ENCODE measurements at places on chromosomes 16 and 17. TPM values are rescaled to one million over a fixed set of nuclear protein-coding genes. Genes with fewer than 3 reads are reported as not detected.

DNA sequence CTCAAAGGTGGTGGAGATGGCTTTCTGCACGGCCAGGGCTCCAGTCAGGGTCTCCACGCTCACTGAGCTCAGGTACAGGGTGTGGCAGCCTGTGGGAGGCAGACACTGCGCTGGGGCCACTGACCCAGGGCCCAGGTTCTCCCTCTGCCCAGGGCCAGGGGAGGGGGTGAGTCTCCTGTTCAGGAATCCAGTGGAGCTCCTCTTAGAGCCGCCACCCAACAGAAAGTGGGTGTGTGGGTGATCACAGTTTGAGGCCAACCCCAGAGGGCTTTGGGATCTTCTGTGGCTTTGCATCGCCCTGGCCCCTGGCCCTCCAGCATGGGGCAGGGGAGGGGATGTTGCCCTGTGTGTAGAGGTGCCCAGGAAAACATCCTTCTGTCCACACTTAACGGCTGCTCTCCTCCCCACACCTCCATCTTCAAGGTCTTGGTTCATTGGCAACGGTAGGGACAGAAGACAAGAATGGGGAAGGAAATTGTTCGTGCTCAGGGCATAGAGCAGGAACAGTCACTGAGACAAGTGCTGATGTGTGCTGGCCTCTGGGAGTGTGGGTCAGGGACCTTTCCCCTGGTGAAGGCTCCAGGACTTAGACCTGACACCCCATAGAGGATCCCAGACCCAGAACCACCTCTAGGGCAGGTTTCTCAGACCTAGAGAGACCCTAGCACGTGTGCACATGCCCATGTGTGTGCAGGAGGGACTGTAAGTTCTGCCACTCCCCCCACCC, 21.5 kb downstream of the TNS4 start:
- H3K4me1 ChIP-seq = no peaks in the 10 kb centered on the region
- DNase-seq = no peak
- H3K27ac ChIP-seq = no peak overlapping the region
- no peaks in the 10 kb centered on the region for H3K36me3 ChIP-seq
- no peaks in the 10 kb centered on the region for H3K27me3 ChIP-seq
- no peak overlapping the region for H3K4me3 ChIP-seq

DNA sequence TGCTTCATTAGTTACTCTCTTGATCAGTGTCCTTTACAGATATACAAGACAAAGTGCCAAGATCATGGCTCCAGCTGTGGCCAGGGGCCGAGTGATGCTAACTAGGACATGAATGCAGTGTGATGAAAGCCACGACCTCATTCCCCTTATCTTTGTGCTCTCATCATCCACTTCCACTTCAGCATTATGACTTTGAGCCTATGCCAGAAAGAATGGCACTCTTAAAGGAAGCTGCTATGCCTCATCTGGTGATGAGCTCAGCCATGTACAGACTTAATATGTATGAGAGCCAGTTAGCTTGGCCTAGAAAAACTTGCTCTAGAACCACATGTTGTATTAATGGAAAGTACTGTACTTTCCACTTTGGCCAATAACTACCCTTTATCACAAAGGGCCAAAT, 179.1 kb downstream of the TOX3 start:
- H3K4me3 ChIP-seq = no peak overlapping the region
- no peak for DNase-seq
- H3K27ac ChIP-seq = no peak overlapping the region
- H3K4me1 ChIP-seq = no peaks in the 10 kb centered on the region

- H3K36me3 ChIP-seq = no peaks in the 10 kb centered on the region
- no peak for DNase-seq
- no peak overlapping the region for H3K27ac ChIP-seq
- peaks cover 6% of the 10 kb centered on the region for H3K27me3 ChIP-seq
Measured at GRCh38 chr17:2841606-2842005, 45.4 kb downstream of the RAP1GAP2 start.

DNA sequence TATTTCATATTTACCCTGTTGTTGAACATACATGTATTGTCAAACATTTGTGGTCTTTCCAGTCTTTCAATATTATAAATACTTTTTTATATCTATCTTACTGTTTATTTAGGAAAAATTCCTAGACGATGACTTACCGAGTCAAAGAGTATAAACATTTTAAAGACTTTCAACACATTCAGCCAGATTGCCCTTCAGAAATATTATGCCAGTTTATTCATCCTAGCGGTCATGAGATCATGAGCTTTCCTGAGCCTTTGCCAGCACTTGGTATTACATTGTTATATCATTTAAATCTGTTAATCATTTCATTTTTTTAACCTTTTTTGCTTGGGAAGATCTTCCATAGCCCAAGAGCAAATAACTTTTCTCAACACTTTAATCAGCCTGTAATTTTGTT, 197.4 kb downstream of the SPECC1 start:
- no peak overlapping the region for H3K4me3 ChIP-seq
- no peaks in the 10 kb centered on the region for H3K27me3 ChIP-seq
- no peaks in the 10 kb centered on the region for H3K36me3 ChIP-seq
- DNase-seq = no peak

DNA sequence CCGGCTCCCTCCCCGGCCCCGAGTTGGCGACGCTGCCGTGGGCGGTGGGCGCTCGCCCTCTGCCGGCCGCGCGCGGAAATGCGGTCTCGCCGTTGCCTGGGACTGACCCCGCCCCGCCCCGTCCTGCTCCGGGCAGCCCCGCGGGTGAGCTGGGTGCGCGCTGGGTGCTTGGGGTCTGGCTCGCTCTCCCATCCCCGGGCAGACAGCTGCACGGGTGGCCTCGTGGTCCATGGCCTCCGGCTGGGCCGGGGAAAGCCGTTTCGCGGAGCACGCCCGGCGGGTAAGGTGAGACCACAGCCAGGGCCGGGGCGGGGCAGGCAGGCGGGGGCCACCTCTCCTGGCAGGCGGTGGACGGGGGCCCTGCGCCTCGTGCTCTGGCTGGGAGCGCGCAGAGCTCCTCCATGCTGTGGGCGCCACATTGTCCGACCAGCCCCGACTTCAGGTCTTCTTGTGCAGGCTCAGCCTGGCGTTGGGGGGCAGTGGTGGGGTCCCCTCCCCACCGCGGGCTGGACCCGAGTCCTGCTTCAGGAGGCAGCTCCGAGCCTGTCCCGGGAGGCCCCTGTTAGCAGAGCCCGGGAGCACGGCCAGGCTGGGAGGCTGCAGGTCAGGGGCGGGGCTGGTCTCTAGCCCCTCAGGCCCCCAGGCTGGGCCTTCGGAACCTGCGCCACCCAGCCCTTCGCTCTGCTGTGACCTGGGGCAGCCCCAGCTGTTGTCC, 7.0 kb upstream of the C1QTNF8 start:
- no peak overlapping the region for H3K4me3 ChIP-seq
- H3K27me3 ChIP-seq = peaks cover 12% of the 10 kb centered on the region
- DNase-seq = peak; percentile 68
- peaks cover 9% of the 10 kb centered on the region for H3K4me1 ChIP-seq
- no peaks in the 10 kb centered on the region for H3K36me3 ChIP-seq
- no peak overlapping the region for H3K27ac ChIP-seq

- no peak overlapping the region for H3K4me3 ChIP-seq
- DNase-seq = no peak
- no peaks in the 10 kb centered on the region for H3K36me3 ChIP-seq
- no peak overlapping the region for H3K27ac ChIP-seq
- H3K4me1 ChIP-seq = no peaks in the 10 kb centered on the region
Measured at GRCh38 chr17:10251212-10251948, 53.0 kb upstream of the GAS7 start.

- H3K27me3 ChIP-seq = no peaks in the 10 kb centered on the region
- no peaks in the 10 kb centered on the region for H3K4me1 ChIP-seq
- H3K36me3 ChIP-seq = no peaks in the 10 kb centered on the region
- H3K27ac ChIP-seq = no peak overlapping the region
- no peak for DNase-seq
- H3K4me3 ChIP-seq = no peak overlapping the region
Measured at GRCh38 chr16:47499080-47499699, 38.1 kb downstream of the PHKB start.

GRCh38 chr16:58699151-58699550, 14.6 kb upstream of the SLC38A7 start:
- no peaks in the 10 kb centered on the region for H3K27me3 ChIP-seq
- H3K4me1 ChIP-seq = no peaks in the 10 kb centered on the region
- no peak overlapping the region for H3K27ac ChIP-seq
- no peak for DNase-seq
- no peak overlapping the region for H3K4me3 ChIP-seq

DNA sequence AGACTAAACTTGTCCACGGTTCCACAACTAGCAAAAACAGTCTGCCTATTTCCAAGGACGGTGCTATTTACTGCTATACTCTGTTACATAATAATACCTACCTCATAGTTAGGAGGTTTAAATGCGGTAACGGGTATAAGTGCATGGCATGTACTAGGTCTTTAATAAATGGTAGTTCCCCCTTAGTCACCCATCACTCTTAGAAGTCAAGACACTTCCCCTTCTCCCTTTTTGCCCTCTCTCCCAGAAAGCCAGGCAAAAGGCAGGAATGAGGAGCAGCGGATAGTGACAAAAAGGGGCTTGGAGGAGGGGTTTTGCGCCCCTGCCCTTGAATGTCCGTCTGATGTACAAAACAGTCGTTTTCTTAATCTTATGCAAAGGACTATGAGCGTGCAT, 1.1 kb upstream of the LSM12 start:
- peak overlapping the region; percentile 90 for H3K27ac ChIP-seq
- no peak overlapping the region for H3K4me3 ChIP-seq
- H3K4me1 ChIP-seq = peaks cover 48% of the 10 kb centered on the region
- no peaks in the 10 kb centered on the region for H3K36me3 ChIP-seq

DNA sequence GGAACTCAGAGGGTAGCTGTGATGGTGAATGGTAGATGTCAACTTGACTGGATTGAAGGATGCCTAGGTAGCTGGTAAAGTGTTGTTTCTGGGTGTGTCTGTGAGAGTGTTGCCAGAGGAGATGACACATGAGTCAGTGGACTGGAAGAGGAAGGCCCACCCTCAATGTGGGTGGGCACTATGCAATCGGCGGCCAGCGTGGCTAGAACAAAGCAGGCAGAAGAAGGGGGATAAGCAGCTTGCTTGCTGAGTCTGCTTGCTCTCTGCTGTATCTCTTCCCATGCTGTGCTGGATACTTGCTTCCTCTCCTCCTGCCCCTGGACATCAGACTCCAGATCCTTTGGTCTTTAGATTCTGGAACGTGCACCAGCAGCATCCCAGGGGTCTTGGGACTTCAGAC, 128.1 kb downstream of the AIPL1 start:
- no peak overlapping the region for H3K4me3 ChIP-seq
- no peak overlapping the region for H3K27ac ChIP-seq
- H3K36me3 ChIP-seq = no peaks in the 10 kb centered on the region
- H3K4me1 ChIP-seq = no peaks in the 10 kb centered on the region
- no peak for DNase-seq

Gene MOSMO
- total RNA-seq = 33.7 TPM

Gene ALKBH5
- total RNA-seq = 154 TPM

Gene KRT40
- total RNA-seq = not detected

Gene SLC6A2
- 32.8 TPM for total RNA-seq
